D721Med (cell line): ENCODE measurements at places on chromosomes 2 and 18.

- DNase-seq: no peak
These were observed 13.7 kb downstream of the HYCC2 start for GRCh38 chr2:201057715-201058248.

DNA sequence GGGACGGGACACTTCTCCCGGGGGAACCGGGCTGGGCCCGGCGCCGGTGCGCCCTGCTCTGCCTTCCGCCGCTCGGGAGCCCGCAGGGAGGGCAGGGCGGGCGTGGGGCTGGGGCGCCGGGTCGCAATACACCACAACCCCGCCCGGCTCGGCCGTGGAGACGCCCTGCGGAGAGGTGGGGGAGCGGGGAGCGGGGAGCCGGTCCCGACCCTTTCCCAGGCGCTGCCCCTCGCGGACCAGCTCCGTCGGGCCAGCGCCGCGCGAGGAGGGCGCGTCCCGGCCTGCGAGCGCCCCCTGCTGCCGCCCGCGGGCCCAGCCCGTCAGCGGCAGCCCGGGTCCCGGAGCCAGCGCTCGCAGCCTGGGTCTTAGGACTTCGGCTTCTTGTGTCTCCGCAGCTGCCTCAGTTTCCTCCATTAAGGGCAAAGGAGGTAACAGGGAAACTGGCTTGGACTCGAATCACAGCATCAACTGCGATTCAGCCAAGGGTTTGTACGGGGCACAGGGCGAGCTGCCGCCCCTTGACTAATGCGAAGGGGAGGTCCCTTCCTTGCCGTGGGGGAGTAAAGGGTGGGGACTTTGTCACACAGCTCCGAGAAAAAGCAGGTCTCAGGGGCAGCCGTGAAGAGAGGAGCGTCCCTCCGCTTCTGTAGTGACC, 635 bp upstream of the ADRA2B start:
- DNase-seq: peak; percentile 97

DNA sequence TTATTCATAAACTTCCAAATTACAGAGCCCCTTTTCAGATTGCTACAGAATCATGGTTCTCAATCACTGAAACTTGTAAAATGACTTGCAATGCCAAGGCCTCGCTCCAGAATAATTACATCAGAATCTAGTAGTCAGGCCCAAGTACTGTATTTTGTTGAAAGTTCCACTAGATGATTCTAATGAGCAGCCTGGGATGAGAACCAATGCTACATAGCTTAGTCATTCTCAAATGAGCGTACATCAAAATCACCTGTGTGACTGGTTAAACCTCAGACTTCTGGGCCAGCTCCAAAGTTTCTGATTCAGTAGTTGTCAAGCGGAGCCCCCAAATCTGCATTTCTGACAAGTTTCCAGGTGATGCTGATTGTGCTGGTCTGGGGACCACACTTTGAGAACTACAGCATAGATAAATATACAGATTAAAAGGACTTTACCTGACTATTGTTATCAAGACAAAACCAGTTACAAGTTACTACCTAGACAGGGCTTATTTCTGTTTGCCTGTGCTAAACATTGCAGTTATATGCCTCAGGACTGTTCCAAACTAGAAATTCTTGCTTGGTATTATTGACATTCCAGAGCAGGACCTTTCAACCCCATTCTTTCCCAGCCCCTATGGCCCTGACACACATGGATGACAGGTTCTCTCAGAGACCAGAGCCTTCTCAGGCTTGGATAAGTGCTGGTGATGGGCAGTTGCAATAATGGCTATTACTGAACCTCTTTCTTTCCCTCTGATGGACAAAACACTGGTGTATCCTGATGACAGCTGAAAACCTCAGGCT, 83.1 kb downstream of the UPP2 start:
- no peak for DNase-seq

- DNase-seq: no peak
These were observed 65.1 kb downstream of the USP40 start for GRCh38 chr2:233501198-233502076.

DNA sequence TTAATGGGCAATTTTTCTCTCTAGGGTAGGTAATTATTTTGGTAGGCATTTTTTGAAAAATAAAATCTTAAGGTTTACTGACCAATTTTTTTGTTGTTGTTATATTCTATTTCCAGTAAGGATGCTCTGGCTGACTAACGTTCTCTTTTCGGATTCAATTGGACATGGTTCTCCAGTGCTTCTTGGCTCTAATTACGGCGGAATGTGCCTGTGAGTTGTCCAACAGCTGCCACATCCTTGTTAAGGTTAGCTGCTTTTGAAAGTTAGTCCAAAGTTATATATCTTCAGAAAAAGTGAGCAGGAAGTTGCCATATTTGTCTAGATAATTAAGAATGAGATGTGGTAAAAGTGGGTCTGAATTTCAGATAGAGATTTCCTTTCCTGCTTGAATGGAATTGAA, 45.8 kb upstream of the SMIM21 start:
- DNase-seq: no peak

DNA sequence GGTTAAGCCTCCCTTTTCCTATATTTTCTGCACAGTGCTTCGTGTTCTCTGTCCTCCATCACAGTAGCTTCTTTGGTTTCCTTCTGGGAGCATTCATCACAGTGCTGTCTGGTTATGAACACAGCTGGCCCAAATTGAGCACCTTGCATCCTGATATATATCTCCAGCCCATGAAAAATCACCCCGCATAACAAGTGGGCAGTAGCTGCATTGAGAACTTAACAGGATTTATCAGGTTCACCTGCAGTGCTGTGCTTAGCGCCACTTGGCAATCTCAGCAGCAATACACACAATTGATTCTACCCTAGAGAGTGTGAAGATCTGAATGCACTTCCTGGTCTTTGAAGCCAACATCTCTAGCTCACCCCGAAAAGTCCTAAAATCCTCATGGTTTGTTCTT, 408.0 kb downstream of the RNF144A start:
- DNase-seq: no peak
